ENCODE measurements at places on chromosomes 7 and 10.

- no peak for DNase-seq
These were observed 1.3 kb upstream of the ITPRIP start for GRCh38 chr10:104339469-104340110.

DNA sequence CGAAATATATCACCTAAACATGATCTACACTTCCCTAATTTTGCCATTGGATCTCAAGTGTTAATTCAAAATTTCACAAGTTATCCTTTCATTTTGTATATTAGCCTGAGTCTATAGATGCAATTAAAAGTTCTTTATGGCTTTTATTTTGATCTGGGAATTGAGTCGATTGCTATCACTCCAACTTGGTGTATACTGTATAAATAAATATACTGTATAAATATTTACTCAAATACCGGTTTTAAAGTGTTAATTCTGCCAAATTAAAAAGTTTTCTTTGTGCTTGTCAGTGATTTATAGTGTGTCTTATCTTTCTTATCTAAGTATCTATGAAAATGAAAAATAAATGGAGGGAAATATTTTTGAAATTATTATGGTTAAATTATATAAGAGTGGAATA is 683.7 kb upstream of the LRRN3 start:
- DNase-seq, result no peak

DNA sequence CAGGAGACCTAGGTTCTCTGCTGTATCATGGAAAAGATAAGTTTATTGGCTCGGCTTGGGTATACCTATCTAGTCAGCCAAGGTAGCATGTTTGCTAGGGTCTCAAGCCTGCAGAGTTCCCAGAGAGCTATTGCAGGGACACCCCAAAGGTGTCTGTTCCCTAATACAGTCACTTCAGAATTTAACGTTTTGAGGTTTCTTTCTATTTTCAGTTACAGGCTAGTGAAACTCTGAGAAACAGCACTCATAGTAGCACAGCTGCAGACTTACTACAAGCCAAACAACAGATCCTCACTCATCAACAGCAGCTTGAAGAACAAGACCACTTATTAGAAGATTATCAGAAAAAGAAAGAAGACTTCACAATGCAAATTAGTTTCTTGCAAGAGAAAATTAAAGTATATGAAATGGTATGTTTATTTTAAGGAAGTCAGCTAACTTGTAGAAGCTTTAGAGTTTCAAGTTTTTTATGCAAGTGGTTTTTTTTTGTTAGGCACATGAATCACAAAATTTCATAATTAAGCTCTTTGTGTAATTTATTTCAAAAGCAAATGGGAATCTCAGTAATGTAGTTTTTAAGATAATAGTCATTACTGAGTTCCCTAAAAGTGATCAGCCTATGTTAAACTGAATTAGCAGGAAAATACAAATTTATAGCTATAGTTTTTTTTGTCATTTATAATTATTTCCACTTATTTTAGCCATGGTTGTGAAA is 54.9 kb downstream of the AKAP9 start:
- DNase-seq, result no peak

- DNase-seq, result no peak
These were observed 39.8 kb downstream of the CAMK2B start for GRCh38 chr7:44285561-44285960.

GRCh38 chr7:25665374-25665773 is 437.1 kb upstream of the NPVF start:
- DNase-seq, result no peak

DNA sequence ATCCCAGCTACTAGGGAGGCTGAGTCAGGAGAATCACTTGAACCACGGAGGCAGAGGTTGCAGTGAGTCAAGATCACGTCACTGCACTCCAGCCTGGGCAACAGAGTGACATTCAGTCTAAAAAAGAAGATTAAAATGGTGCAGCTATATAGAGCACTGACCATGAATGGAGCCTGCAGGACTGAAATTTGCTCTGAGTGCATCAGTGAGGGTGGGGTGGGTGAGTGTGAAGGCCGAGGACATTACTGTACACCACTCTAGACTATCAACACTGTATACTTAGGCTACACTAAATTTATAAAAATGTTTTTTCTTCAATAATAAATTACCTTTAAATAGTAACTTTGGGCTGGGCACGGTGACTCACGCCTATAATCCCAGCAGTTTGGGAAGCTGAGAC is 294.7 kb downstream of the PTPRN2 start:
- no peak for DNase-seq

- no peak for DNase-seq
These were observed 57.1 kb upstream of the IL6 start for GRCh38 chr7:22669692-22670421.

DNA sequence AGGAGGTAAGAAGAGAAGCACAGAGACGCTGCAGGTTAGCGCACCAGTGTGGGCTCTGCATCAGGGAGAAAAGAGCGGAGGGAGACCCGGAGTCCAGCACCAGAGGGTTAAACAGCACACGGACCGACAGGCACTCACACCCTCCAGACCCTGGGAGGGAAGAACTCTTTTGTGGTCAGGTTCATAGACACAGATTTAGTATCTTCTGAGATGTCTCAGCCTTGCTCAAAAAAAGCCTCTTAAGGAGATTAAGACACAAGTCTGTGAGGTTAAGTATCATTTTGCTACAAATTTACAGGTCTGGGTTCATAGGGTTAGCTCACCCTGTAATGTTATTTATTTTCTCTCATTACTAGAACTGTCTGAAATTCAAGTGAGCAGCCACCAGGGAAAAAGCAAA is 16.8 kb upstream of the NDST2 start:
- no peak for DNase-seq

GRCh38 chr7:28723336-28723735 is 234.8 kb downstream of the TRIL start:
- DNase-seq, result no peak

DNA sequence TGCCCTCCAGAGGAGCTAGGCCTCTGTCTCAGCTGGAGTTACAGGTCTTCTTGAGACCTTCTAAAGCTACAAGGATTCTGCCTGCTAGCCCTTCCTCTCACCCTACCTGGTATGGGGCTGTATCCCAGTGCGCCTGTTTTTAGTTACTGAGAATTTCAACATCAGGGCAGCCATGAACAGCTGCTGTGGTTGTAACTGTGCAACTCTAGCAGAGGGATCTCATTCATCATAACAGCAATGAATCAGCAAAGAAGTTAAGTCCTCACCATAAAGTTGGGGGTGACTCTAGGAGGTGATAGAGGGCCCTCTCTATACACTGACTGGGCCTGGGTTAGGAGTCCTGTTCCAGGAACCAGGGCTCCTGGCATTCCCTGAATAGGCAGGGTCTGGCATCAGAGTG is 14.0 kb upstream of the CDH23 start:
- no peak for DNase-seq

- DNase-seq, result no peak
These were observed 38.1 kb upstream of the PPP1R17 start for GRCh38 chr7:31648880-31649279.

- DNase-seq, result no peak
These were observed 509.9 kb downstream of the LRMDA start for GRCh38 chr10:75941223-75941801.

DNA sequence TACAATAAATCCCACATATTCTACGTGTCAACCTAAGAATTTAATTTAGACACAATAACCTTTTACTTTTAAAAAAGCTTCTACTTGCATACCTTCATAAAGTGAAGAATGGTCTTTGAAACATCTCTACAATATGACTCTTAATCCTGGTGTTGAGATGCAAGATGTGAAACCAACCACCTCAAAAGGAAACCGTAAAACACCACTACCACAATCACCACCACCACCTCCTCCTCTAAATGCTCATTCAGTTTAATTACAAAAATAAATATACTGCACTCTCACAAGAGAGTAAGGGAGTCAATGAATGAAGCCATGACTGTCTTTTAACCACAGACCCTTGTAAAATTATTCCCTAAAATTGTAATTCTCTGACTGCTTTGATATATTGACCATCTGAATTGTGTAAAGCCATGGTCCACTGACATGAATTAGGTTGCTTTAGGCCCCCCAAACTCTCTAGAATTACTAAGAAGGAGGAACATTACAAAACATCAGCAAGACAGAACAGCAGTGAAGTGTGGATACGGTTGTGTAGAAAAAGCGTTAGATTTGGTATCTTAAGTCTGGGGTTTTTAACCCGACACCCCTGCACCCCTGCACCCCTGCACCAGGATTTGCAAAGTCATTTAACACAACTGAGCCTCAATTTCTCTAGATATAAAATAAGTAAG is 171.4 kb downstream of the SFMBT2 start:
- no peak for DNase-seq

DNA sequence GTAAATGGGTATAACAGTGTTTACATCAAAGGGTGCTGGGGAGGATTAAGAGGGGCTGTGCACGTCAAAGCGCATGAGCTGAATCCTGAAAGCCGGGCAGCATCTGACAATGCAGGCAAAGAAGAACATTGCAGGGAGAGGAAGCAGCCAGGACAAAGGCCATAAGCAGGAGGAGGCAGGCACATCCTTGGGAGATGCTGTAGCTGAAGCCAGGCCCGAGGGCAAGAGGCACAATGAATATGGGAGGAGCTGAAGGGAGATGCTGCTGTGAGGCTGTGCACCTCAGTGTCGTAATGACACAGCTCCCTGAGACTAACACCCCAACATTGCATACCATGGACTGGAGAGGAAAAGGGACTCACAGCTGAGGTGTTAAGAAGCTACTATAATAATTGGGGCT is 129.2 kb downstream of the BTAF1 start:
- DNase-seq, result no peak

DNA sequence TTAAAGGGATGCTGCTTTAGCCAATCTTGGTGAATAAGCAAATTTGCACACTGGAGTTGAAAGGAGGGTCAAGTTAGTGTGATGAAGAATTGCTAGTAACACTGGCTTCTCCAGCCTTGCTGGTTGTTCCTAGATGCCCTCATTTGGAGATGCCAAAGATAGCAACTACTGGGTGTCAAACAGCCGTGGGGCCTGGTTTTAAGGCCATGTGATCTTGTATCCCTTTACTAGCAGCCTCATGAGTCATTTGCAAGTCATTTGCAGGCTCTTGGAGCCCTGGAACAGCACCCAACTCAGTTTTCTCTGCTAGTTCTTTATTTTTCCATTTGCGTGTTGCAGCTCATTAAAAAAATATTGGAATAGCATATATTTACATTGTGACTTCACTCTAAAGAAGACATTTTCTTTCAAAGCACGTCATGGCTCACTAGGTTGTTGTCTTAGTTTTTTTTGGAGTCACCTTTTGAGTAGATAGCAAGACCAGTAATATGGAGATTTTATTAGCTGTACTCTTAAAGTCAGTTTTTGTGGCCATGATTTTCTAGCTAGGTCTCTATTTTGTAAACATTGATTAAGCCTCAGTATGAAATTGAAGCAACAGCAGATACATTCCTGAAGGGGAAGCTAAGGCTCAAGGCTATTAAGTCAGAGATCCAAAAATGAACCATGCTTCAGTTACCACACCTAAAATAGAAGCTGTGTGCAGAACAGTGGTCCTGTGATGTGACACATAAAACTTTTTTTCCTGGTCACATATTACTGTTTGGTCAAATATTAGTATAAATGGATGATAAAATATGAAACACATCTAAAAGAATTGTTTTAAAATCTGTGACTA is 1.3 kb downstream of the LSMEM1 start:
- peak; percentile 88 for DNase-seq

GRCh38 chr10:81502677-81503359 is 372.2 kb upstream of the NRG3 start:
- no peak for DNase-seq

DNA sequence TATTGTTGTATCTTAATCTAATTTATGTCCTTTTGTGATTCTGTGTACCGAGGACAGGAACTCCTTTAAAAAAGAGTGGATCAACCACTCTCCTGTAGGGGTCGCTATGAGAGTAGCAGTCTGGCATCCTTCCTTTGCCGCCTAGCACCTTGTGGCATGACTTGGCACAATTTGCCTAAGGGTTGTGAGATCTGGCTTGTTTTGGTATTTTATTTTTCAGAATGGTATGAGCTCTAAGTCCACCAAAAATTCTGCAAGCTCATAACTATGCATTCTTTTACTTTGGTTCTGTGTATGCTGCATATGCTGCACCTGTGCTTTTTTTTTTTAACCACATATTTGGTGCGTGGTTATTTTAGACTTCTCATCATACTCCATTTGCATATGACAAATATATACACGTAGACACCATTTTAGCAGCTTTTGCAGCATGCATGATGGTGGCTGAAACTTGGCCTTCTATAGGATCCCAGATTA is 112.8 kb downstream of the CDK14 start:
- DNase-seq, result no peak

DNA sequence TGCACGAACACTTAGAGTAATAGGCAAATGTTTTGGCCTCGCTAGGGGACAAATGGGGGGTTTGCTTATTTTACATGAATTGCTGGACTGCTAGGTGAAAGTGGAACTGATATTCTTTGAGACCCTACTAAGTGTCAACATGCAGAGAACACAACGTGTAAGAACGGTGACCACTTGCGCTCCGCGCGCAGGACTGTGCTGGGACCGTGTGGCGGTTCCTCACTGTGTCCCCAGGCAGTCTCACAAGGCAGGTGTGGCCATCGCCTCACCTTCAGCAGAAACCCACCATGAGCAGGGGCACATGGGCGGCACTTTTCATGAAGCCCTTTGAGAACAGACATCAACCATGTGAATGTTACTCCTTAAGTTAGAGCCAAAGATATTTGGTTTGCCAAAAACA is 27.2 kb downstream of the PTPRN2 start:
- DNase-seq, result no peak

DNA sequence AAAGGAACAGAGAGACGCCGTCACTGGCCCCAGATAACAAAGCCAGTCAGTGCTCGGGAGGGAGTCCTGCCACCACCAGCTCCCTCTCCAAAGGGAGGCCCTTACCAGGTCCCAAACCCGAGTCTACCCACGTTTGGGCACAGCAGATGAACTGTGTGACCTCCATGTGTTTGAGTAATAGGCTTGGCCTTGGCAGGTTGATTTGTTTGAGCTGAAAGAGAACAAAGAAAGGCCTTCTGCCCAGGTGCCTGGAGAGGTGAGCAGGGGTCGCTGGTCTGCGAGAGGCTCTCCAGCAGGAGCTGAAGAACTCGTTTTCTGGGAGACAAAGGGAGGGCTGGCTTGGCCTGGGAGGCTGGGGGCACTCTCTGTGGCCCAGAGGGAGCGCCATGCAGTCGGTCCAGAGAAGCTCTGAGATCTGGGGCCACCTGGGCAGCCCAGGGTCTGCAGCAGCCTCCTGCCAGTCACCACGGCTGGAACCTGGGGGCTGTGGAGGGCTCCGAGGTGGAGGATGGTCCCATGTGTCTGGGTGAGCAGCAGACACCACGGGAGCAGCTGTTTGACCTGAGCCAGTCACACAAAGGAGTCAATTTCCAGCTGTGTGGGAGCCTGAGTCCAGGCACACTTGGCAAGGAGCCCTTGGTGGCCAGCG is 99.7 kb downstream of the PAXIP1 start:
- no peak for DNase-seq

Data from kidney epithelial cell (primary cell).